NCI-H1930 (cell line): ENCODE measurements at places on chromosomes 1 and 21.

GRCh38 chr1:157176591-157177121 is 38.5 kb upstream of the ETV3 start:
- DNase-seq: no peak

- no peak for DNase-seq
Measured at GRCh38 chr21:31501926-31502325, 157.6 kb upstream of the SOD1 start.

DNA sequence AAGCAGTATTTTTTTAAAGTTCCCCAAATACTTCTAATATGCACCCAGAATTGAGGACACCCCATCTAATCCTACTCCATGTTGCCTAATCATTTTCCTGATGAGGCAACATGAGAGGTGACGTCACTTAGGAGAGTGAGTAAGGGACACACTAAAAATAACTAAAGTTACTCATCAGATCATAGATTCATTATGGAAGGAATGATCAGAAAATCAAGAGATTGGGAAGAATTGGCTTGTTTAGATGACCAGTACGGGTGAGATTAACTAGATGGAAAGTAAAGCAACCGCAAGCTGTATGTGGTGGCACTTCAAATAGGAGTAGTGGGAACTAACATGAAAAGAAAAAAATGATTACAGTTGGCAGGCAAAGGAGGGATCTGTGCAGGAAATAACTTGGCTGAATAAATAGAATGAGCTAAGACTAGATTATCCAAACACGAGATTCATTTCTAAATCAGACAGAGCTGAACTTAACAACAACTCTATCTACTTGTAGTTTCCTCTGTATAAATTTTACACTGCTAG is 61.4 kb upstream of the CXADR start:
- DNase-seq: no peak

DNA sequence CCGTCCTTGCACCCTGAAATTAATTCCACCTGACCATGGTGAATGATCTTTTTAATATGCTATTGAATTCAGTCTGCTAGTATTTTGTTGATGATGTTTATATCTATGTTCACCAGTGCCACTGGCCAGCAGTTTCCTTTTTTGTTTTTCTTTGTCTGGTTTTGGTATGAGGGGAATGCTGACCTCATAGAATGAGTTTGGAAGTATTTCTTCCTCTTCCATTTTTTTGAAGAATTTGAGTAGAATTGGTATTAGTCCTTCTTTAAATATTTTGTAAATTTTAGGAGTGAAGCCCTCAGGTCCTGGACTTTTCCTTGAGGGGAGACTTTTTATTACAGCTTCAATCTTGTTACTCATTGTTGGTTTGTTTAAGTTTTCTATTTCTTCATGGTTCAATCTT is 231.6 kb downstream of the MRPL39 start:
- DNase-seq: no peak

- DNase-seq: no peak
Measured at GRCh38 chr1:99726818-99727217, 39.6 kb downstream of the FRRS1 start.

- DNase-seq: no peak
Measured at GRCh38 chr1:152904688-152905440, 3.5 kb upstream of the IVL start.

DNA sequence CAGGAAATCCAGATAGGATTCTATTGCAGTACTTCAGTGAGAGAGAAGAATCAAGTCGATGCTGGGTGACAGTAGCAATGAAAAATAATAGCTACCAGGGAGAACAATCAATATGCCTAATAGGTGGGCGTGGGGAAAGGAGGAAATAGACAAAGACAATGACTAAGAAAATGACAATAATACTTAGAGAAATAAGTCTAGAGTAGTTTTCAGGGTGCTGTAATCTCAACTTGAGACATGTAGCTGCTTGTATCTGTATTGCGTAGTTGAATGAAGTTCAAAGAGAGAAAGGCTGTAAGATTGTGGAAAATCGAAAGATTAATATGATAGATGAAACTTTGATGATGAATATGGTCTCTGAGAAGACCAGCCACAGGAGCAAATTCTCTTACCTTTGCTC is 2.6 kb downstream of the STXBP3 start:
- DNase-seq: no peak
